Stimulated activated CD4-positive, alpha-beta T cell treated with anti-CD3 and anti-CD28 coated beads, Interleukin-1b, Interleukin-23, amount 100 ng/mL, for 48 hours (primary cell): ENCODE measurements at places on chromosomes 11 and 22.

GRCh38 chr22:47601666-47602065, 839.2 kb downstream of the TBC1D22A start:
- no peak for DNase-seq

DNA sequence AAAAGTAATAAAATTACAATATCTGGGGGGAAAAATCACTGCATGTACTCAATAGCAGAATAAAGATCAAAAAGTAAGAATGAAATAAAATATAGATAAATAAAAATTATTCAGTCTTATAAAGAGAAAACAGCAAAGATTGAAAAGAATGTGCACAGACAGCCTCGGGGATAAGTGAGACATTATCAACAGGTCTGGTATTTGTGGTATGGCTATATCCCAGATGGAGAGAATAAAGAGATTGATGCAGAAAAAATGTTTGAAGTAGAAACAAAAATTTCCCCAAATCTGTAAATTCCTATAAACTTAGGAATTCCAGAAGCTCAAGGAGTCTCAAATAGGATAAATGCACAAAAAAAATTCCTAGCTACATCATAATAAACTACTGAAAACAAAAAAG, 74.5 kb upstream of the LUZP2 start:
- no peak for DNase-seq

DNA sequence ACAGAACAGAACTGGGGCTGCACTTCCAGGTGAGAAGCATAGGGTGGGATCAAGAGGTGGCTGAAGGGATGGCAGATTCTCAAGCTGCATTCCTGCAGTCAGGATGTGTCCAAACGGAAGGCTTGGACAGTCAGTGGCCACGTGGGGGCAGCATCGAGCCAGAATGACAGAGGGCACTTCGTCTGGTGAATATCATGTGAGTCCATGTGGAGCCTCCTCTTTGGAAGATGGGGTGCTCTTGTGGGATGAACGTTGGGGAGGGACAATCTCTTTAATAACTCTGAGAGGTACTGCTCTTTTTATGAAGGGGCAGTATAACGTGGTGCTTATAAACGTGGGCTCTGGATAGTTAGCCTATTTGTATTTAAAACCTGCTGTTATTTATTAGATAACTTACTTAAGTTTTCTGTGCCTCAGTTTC, 154.9 kb upstream of the NAV2 start:
- DNase-seq, result peak; percentile 60

GRCh38 chr22:28892175-28892731, 8.9 kb downstream of the ZNRF3 start:
- no peak for DNase-seq

GRCh38 chr11:73566422-73566821, 31.5 kb downstream of the FAM168A start:
- no peak for DNase-seq

DNA sequence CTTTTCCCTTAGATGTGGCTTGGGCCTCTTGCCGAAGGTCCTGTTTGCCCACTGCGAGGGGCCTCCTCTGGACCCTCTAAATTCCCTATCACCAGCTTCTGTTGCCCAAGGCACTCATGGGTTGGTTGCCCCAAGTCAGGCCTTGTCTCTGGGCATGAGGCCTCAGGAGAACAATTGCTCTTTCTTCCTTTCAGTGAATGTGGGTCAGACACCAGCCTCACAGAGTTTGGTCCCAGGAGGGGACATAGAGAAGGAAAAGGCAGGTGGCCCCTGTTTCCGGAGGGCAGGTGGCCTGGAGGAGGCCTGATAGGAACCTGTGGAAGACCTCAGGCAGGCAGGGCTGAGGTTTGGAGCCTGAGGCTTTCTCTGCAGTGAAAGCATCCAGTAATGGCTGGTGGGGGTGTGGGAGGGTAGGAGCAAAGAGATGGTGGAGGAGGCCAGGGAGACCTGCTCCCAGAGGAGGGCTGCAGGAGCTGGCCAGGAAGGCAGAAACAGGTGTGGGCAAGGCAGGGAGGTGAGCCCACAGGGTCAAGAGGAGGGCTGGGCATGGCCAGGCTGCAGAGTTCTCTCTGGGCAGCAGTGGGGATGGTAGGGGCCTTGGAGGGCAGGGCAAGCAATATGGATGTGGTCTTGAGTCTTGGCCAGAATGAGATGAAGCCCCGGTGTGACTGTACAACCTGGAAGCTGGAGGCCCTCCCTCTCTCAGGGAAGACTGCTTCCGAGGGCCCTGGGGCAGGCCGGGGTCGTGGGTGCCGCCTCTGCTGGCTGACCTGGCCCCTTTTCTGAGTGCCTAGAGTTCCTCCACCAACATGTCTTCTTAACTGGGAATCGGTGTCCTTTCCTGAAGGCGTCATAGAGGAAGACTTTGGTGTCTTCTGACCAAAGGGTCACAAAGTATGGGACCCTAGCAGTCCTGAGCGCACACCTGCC, 28.0 kb upstream of the LMO1 start:
- no peak for DNase-seq
